ENCODE measurements at places on chromosomes 12 and 14.

- no peak for DNase-seq
Observed at GRCh38 chr12:127745469-127746212, 521.3 kb upstream of the TMEM132C start.

GRCh38 chr14:91352728-91353692, 64.6 kb downstream of the CCDC88C start:
- DNase-seq = no peak

GRCh38 chr12:13222076-13222475, 25.6 kb downstream of the EMP1 start:
- DNase-seq = peak; percentile 48

DNA sequence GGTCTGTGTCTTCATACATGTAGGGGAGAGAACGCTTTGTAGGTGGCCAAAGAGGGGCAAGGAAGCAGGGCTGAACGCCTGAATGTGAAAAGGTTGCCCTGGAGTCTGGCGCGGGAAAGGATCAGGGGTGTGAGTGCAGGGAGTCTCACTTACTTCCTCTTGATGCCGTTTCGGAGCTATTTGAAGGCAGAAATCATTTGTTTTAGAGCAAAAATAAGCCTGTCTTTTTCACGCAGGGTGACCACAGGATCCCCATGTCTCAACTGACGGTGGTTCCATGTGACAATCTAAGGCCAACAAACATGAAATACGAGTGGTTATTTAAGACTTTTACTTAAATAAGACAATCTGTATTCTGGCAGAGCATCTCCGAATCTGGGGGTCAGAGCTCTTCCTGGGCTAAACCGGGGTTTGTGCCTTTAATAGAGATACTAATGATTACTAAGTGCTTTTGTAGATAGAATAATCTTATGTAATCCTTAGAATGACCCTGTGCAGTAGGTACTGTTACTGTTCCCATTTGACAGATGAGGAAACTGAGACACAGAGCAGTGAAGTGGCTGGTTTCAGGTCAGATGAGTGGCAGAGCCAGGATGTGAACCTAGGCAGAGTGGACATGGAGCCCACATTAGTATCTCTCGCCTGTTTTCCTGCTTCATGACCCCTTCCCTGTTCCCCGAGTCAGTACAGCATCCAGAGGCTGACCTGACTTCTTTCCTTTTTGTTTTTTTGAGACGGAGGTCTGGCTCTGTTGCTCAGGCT, 1.9 kb downstream of the BRI3BP start:
- no peak for DNase-seq

- DNase-seq = peak; percentile 92
Observed at GRCh38 chr12:120261951-120262851, 3.3 kb downstream of the PXN start.

- no peak for DNase-seq
Observed at GRCh38 chr12:132513070-132513398, 23.1 kb downstream of the FBRSL1 start.

GRCh38 chr14:73427516-73428264, 30.7 kb downstream of the NUMB start:
- DNase-seq = no peak

DNA sequence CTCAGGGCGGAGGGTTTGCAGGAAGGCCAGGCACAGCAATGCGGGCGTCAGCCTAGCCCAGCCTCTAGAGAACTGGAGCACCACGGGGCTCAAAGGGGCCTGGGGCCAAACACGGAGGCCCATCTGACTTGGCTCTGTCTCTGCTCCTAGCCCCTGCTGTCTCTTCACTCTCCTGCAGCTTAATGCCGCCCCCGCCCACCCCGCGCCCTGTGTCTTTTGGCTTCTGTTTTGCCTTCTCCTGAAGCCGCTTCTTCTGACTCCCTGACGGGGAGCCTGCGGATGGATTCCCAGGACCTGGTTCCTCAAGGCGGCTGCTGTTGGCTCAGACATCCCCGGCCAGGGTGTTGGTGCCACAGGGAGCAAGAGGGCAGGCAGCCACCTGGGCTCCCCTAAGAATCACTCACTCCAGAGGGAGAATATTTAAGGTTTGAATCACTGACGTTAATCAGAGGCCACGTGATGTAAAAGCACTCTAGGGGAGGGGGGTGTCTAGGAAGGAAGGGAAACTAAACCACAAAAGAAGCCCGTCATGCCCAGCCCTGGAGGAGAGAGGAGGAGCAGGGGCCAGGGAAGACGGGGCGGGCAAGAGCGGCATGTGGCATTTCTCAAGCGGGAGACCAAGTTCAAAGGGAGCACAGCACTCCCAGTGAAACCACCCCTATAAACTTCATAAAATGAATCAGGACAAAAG, 36.9 kb upstream of the PRMT8 start:
- no peak for DNase-seq

- no peak for DNase-seq
Observed at GRCh38 chr14:56797003-56797568, 13.2 kb downstream of the OTX2 start.

DNA sequence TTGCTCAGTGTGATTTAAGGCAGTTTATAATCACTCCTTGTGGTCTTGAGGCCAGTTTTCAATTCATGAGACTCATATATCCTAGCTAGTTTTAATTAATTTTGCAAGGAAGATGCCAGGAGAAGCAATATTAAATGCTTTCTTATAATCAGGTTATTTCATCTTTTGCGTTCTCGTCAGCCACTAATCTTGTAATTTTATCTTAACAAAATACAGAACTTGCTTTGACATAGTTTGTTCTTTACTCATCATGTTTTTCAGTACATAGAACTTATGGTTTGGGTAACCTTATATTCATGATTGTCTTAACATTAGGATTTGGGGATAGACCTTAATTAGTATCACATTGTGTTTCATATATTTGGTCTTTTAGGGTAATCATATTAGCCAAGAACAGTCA, 76.0 kb downstream of the LIN52 start:
- no peak for DNase-seq

Measured in NCI-H69 (cell line).